Esophagus muscularis mucosa (tissue), 4 donors: ENCODE measurements at places on chromosomes 6 and 20.
A peak's percentile ranks its signal among the peaks of the same experiment; 100 is the strongest.

- DNase-seq = peak; percentile 57
These were observed 50.4 kb downstream of the UNC5CL start for GRCh38 chr6:40988634-40989033.

GRCh38 chr20:33940666-33941065, 53.0 kb upstream of the RALY start:
- DNase-seq = no peak

- DNase-seq = no peak
These were observed 204.4 kb upstream of the ID4 start for GRCh38 chr6:19632786-19633185.

GRCh38 chr6:128403618-128404444, 116.6 kb downstream of the PTPRK start:
- DNase-seq = no peak

- DNase-seq = no peak
These were observed 78.5 kb upstream of the BHLHE23 start for GRCh38 chr20:63085151-63085861.
